ENCODE measurements at places on chromosomes 12 and 14. TPM values are rescaled to one million over a fixed set of nuclear protein-coding genes. Genes with fewer than 3 reads are reported as not detected.

DNA sequence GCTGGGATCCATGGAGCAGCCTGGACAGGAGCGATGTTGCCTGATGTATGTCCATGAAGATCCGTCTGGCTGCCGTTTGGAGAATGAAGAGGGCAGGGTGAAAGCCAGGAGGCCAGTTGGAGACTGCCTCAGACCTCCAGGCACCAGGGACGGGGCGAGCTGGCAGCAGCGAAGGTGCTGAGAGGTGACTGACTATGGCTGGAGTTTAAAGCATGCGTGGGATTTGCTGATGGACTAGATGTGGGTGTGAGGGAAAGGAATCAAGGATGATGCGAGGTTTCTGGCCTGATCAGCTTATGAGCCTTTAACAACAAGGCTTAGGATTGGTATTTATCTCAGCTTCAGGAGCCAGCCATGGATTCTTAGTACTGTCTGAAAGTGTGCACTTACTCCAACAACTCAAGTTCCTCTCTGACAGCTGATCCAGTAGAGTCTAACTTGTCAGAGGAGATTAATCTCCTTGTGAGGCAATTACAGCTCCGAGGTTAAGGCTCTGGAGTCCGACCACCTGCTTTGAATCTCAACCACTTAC lies 49.4 kb downstream of the DYNC1H1 start:
- no peak overlapping the region for H3K4me3 ChIP-seq
- no peaks in the 10 kb centered on the region for H3K27me3 ChIP-seq
- DNase-seq = no peak
- no peak overlapping the region for H3K27ac ChIP-seq
- H3K36me3 ChIP-seq = peaks cover 95% of the 10 kb centered on the region

DNA sequence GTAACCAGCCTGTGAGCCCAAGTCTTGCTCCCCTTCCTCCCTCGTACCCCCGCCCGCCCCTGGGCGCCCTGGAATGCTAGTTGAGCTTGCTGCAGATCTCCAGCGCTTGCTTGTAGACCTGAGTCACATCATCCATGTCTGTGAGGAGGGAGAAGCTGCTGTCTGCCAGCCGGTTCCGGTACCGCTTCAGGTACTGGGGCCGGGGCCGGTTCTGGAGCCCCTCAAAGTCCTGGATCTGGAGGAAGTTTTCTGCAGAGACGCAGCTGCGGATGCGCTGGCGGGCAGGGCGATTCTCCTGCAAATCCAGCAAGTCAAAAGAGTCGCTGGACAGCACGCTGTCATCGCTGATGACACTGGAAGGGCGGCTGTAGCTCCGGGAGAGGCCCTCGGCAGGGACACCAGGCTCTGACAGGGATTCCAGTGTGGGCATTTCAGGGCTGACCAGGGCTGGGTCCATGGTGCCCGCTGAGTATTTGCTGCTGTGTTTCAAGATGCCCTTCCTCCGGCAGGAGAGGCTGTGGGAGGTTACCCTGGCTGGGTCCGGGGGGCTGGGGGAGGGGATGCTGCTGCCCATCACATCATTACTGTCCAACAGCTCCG lies 71.9 kb downstream of the NUAK1 start:
- no peaks in the 10 kb centered on the region for H3K36me3 ChIP-seq
- no peak overlapping the region for H3K4me3 ChIP-seq
- H3K4me1 ChIP-seq = no peaks in the 10 kb centered on the region

Gene SIRT4
- total RNA-seq = 0.79 TPM

- no peaks in the 10 kb centered on the region for H3K27me3 ChIP-seq
- no peaks in the 10 kb centered on the region for H3K36me3 ChIP-seq
- DNase-seq = peak; percentile 29
- H3K4me1 ChIP-seq = peaks cover 33% of the 10 kb centered on the region
- peak overlapping the region; percentile 84 for H3K4me3 ChIP-seq
Observed at GRCh38 chr12:76030341-76031080, 1.1 kb downstream of the PHLDA1 start.

DNA sequence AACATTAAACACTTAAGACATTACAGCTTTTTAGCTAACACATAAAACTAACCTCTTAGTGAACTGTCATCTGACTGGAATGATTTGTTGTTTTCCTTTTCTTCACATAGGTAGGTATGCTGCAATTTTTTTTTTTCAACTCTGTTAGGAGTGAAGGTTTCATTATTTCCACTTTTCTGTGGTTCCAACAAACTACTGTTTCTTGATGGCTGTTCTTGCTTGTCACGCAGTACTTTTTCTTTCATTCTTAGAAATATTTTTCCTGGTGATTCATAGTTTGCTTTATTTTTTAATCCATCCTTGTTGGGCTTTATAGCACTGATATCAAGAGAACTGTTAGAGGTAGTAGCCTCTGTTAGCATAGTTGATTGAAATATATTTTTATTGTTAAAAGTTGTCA lies 6.3 kb downstream of the MIS18BP1 start:
- no peaks in the 10 kb centered on the region for H3K27me3 ChIP-seq
- no peak overlapping the region for H3K27ac ChIP-seq
- H3K4me3 ChIP-seq = peak overlapping the region; percentile 2
- H3K36me3 ChIP-seq = no peaks in the 10 kb centered on the region
- DNase-seq = no peak
- peaks cover 34% of the 10 kb centered on the region for H3K4me1 ChIP-seq

Gene TAS2R14
- total RNA-seq = 2.5 TPM

Measured in CD4-positive, CD25-positive, alpha-beta regulatory T cell (primary cell).